ENCODE measurements at places on chromosomes 2 and 18. TPM values are rescaled to one million over a fixed set of nuclear protein-coding genes. Genes with fewer than 3 reads are reported as not detected.

DNA sequence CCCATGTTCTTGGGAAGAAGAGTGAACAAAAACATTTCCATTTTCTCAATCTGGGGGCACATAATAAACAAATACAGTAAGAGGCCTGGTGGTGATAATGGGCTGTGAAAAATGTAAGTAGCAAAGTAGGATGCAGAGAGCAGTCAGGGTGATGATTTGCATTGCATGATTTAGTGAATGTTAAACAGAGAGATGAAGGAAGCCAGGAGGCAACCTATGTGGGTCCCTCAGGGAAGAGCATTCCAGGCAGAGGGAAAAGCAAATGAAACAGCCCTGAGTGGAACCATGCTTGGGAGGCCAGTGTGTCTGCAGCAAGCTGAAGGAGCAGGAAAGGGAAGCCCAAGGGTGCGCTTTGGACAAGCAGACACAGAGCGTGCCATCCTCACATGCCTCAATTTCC is 5.4 kb downstream of the VIT start:
- H3K4me3 ChIP-seq, result no peak overlapping the region
- H3K36me3 ChIP-seq, result no peaks in the 10 kb centered on the region
- no peaks in the 10 kb centered on the region for H3K27me3 ChIP-seq
- peaks cover 10% of the 10 kb centered on the region for H3K4me1 ChIP-seq

The XDH gene
- total RNA-seq, result not detected

DNA sequence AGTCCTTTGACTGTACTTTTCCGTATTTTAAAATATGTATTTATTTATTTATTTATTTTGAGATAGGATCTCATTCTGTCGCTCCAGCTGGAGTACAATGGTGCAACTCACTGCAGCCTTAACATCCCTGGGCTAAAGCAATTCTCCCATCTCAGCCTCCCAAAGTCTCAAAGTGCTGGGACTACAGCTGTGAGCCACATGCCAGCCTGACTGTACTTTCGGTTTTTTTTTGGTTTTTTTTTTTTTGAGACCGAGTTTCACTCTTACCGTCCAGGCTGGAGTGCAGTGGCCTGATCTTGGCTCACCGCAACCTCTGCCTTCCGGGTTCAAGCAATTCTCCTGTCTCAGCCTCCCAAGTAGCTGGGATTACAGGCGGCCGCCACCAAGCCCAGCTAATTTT is 28.9 kb upstream of the CCNYL1 start:
- H3K4me1 ChIP-seq, result no peaks in the 10 kb centered on the region
- no peaks in the 10 kb centered on the region for H3K36me3 ChIP-seq
- no peak overlapping the region for H3K4me3 ChIP-seq
- no peaks in the 10 kb centered on the region for H3K27me3 ChIP-seq

- peak overlapping the region; percentile 32 for H3K4me3 ChIP-seq
- H3K4me1 ChIP-seq, result no peaks in the 10 kb centered on the region
- H3K27ac ChIP-seq, result no peak overlapping the region
- H3K27me3 ChIP-seq, result no peaks in the 10 kb centered on the region
- no peak for DNase-seq
- no peaks in the 10 kb centered on the region for H3K36me3 ChIP-seq
Measured at GRCh38 chr2:131425231-131425941, 50.5 kb upstream of the TUBA3D start.

The ASB18 gene
- total RNA-seq, result not detected

The NCKAP5 gene
- 2.6 TPM for total RNA-seq
